ENCODE measurements at places on chromosomes 6 and 20.

DNA sequence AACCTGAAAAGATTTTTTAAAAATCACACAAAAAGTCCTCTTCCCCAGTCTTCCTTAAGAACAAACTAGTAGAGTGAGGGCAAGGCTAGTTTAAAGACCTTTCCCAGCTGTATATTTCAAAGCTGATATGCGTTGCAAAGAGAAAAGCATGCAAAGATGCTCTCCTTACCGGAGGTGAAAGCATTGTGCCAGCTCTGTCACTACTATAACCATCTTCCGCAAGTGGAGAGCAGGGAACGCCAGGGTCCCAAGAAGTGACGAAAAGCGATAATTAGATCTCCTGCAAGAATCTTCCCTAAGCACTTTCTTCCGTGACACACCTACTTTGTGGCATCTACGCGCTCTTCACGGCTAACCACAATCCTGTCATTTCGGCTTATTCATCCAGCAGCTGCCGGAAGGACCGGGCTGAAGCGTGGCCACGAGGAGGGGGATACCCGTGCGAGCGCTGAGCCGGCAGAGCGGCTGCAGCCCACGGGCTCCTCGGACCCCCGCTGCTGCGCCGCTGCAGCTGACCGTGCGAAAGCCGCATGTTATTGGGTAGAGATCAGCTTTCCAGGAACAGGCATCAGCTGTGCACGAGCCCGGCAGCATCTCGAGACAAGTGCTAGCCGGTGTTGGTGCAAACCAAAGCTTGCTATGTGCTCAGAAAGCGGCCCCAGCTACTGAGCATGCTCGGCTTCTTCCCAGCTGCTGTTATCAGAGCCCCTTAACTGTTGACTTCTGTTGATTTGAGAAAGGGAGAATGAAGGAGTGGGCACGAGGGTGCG lies 57.2 kb upstream of the ARHGAP18 start:
- DNase-seq: peak; percentile 23

DNA sequence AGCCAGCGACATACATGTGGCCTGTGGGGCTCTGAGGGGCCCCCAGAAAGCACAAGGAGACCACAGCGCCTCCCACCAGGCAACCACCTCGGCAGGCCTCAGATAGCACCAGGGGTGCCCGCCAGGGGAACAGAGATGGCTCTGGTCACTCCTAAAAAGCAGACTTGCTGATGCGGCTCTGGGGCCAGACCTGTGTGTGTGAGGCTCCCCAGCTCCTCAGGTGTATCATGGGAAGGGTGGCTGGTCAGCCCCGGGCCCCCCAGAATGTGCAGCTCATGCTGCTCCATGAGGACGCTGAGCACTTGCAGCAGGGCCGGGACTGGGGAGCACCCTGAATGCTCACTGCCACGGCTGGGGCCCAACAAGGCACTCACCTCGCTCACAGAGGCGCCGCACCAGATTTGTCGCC lies 60.2 kb downstream of the PYGB start:
- no peak for DNase-seq

DNA sequence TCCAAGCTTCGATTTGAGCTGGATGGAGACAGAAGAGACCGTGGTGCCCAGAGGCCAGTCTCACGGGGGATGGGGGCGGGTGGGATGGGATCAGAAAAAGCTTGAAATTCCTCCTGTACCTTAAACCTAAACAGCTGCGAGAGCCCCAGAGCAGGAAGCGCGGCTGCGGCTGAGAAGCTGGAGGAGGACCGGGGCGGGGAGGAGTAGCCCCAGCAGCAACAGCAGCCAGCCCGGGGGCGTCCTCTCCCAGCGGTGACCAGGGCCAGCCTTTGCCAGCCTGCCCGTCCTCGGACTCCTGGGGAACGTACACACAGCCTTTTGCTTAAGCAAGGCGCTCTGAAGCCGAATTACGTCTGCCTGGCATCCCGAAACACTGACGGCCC lies 17.4 kb upstream of the PRDM13 start:
- no peak for DNase-seq

DNA sequence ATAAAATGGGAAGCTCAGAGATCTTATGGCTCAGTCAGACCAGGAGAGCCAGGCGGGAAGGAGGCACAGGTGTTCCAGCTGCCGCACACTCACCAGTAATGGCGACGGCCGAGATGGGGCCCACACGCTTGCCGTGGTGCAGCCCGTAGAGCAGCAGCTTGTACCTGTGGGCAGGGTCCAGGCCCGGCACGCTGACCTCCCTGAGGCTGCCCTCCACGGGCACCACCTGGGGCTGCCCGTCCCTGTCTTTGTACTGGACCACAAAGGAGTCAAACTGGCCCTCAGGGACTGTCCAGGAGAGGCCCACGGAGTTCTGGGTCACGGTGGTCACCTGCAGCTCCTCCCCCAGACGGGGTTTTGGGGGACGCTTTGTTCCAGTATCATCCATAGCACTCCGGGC lies 31.2 kb downstream of the CYP21A2 start:
- no peak for DNase-seq

DNA sequence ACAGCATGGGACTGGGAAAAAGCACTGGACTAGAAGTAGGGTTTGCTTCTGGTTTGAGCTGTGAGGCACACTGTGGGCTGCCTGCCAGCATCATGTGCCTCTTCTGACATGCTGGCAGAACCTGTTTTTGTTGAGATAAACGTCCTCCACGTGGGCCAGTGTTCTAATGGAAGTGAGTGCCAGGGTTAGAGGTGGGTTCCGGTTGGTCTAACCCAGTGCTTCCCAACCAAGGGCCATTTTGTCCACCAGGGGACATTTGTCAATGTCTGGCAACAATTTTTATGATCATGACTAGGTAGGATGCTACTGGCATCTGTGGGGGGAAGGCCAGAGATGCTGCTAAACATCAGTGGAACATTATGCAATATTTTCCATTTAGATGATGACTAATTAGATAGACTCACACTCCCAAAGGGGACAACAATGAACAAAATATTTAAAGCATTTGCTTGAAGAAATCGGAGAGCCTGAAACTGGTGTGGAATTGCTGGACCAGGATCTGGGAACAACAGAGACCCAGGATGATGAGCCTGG lies 7.8 kb upstream of the APMAP start:
- DNase-seq: no peak

GRCh38 chr6:46048646-46049297 lies 33.1 kb upstream of the CLIC5 start:
- DNase-seq: no peak

All from activated gamma-delta T cell (primary cell).